ENCODE measurements at places on chromosomes 6 and 20.

DNA sequence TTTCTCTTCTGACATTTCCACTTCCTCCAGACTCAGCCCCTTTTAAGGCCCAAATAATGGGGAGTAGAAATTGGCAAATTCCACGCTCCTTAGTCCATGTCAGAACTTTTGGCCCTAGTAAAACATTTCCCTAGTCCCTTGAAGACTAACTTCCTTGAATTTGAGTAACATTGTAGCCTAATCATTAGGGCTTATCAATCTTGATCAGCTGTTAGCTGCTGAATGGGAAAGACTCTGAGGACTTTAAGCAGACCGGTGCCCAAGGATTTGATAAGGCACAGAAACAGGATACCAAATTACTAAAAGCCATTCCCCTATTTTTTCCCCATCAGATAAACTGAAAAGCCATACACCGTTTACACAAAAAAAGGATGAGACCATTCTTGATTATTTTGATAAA is 37.0 kb upstream of the ECI2 start:
- DNase-seq, result no peak

- DNase-seq, result no peak
Measured at GRCh38 chr20:23145281-23145700, 59.2 kb upstream of the CD93 start.

DNA sequence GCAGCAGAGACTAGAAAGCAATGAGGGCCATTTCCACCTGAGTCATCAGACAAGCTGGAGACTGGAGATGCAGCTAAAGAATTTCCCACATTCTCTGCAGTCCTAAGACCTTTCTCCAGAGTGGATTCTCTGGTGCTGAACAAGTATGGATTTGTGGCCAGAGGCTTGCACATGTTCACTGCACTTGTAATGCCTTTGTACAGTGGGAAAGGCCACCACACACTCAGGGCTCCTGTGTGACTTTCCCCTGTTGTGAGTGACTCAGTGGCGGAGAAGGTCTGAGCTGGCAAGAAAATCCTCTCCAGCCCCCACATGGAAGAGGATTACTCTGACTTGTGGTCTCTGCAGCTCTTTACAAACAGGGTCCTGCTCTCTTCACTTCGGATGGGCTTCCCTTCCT is 192.3 kb downstream of the C6orf118 start:
- DNase-seq, result no peak

- no peak for DNase-seq
Measured at GRCh38 chr20:37890643-37891042, 12.3 kb upstream of the VSTM2L start.

DNA sequence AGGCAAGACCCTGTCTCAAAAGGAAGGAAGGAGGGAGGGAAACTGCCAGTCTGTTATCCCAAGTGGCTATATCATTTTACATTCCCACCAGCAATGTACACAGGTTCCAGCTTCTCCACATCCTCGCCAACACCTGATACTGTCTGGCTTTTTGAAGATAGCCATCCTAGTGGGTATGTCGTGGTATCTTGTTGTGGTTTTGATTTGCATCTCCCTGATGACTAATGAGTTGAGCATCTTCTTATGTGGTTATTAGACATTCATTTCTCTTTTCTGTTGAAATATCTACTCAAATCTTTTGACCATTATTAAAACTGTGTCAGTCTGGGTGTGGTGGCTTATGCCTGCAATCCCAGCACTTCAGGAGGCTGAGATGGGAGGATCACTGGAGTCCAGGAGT is 47.9 kb upstream of the ARID1B start:
- DNase-seq, result no peak

Data from body of pancreas (tissue), 4 donors.